ENCODE measurements at places on chromosomes 6 and 20.
A peak's percentile ranks its signal among the peaks of the same experiment; 100 is the strongest.

DNA sequence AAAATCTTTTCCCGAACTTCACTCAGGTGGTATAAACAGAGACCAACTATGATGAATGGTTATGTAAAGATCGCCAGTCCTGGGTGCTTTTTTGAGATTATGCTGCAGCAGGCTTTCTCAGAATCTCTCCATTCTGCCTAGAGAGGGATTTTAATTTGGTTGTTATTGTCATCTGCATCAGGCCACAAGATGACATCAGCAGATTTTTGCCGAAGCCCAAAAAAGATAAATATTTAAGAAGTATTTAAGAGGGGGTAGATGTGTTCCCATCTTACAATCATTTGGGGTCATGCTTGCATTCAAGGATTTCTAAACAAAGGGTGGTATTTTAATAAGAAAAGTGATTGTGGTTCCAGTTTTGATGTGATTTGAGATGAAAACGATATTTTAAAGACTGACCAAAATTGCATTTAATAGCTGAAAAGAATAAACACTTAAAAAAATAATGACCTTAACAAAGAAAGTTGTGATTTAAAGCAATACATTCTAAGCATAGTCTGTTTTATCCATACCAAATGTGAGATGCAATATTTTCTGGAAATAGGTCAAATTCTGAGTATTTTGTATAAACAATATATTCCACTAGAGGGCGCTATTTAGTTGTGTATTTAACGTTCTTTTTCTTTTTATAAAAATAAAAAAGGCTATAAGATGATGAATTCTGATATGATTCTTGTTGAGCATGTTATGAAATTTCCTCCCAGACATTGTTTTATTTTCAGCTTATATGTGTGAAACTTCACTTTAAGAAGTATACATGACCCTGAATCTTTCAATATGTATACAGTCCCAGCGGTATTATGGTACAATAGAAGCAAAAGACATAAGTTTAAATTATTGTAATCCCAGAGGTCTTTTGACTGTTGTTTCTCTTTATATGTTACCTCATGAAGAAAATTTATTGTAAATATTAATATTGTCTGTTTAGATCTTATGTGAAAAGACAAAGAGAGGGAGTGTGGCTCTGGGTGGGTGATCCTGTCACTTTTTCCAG is 51.0 kb upstream of the ZFP64 start:
- no peak for DNase-seq

DNA sequence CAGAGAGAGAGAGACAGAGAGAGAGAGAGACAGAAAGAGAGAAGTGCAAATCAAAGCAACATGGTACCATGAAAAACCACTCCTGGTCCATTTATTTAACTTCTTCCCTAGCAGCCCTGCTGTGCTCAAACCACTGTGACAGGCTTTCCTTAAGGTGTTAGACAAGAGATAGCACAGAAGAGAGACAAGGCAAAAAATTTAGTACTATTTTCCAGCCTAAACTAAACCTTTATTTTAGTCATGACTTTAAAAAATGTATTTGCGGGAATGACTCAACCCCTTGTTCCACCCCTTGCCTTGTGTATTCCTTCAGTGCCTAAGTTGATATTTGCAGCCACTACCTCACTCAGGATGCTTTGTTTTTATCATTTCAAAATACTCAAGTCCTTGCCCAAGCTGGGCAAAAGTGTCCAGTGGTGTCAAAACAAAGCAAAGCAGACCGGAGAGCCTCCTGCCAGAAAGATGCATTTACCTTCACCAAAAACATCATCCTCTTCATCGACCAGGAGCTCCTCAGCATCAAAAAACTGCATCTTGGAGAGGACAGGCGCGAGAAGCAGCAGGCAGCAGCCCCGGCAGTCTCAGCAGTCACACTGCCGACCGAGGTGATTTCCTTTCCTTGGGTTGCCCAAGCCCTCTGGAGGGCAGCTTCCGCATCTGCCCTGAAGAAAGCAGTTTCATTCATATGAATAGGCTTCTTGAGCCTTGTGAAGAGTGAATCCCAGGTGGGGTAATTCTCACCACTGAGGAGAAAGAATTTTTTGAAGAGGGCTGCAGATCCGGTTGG is at the start of gene RIPOR2:
RIPOR2 (minus strand) TSS at position 595 of the 787 bp plus-strand sequence; CDS start at position 533, 62 bp downstream.
- DNase-seq: no peak

GRCh38 chr6:11162262-11162661 is 50.7 kb upstream of the ERVFRD-1 start:
- no peak for DNase-seq

DNA sequence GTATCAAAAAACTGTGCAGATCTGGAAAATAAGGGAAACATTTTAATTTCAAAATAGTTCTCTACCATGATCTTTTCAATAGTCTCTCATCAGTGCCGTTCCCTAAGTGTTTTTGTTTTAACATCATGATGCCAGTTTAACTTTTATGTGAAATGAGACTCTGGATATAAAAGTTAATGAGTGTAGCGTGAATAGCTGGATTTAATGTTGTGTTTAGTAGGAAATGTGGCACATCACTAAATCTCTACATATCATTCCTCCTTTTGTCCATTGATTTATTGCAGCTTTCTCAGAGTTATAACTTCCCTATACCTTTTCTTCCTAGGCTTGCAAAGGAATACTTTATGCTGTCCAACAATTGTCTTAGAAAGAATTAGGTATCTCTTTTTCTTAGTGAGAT is 81.4 kb upstream of the SCGN start:
- DNase-seq: no peak

- DNase-seq: no peak
These were observed 277.1 kb downstream of the KHDC1L start for GRCh38 chr6:72948153-72948552.

- no peak for DNase-seq
These were observed 109.4 kb upstream of the KCNG1 start for GRCh38 chr20:51132279-51132678.

DNA sequence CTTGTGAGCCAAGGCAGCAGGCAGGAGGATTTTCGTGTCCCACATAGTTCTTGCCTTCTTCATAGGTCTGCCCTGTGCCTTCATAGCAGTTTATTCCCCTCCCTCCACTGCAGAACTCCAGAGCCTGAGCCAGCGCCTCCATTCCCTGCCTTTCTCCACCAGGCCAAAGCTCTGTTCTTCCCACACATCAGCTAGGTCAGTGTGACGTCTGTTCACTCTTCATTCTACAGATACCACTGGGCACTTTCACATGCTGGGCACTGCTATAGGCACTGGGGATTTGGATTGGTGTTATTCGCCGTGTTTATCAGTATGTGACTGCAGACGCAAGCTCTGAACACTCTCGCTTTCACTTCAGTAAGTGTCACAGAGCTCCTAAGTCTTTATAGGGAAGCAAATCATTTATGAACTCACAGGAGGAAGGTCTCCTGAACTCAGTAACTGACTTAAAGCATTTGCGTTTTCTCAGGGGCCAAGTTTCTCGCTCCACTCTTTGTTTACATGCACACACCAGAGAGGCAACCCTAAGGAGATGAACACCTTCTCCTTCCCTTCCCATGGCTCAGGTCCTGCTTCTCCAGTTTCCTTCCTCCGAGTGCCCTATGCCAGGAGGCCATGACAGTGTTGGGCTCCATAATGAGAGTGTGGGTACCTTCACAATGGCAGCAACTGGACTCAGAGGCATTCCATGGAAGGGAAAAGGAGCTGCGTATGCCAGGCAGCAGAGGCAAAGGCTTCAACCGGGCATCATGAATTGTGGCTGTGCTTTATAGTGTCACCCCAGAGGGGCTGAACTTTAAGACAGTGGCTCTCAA is 6.3 kb upstream of the APMAP start:
- DNase-seq: no peak

GRCh38 chr6:140779341-140779740 is 1353.4 kb upstream of the GJE1 start:
- DNase-seq: no peak

DNA sequence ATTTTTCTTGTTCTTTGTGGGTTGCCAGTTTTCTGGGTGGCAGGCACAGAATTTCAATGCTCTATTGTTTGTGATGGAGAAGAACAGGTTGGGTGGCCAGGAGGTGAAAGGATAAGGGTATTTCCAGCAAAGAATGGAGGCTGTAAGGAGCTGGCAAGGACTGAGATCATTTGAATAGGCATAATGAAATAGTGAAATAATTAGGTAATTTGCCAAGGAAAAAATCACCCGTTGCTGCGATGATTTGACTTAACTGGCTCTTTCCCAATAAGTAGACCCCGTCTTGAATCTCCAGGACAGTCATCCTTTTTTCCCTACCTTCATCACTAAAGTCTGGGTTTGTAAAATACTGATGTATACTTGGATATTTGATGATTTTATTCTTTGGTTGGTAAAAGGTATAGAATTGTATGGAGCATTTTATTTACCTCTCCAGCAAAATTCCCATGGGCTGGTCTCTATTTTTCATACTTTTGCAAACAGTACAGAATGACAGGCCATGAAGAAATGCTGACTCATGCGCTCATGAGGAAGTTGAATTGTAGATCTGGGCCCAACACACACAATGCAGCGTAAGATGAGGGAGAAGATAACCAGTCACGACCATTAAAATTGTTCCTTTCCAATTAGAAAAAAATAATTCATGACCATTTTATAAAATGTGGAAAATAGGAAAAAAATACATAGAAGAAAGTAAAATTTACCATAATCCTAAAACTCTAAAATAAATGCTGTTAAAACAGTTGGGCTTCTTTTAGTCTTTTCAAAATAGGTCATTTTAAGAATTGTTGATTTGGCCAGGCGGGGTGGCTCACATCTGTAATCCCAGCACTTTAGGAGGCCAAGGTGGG is 2.4 kb upstream of the GCNT2 start:
- no peak for DNase-seq

DNA sequence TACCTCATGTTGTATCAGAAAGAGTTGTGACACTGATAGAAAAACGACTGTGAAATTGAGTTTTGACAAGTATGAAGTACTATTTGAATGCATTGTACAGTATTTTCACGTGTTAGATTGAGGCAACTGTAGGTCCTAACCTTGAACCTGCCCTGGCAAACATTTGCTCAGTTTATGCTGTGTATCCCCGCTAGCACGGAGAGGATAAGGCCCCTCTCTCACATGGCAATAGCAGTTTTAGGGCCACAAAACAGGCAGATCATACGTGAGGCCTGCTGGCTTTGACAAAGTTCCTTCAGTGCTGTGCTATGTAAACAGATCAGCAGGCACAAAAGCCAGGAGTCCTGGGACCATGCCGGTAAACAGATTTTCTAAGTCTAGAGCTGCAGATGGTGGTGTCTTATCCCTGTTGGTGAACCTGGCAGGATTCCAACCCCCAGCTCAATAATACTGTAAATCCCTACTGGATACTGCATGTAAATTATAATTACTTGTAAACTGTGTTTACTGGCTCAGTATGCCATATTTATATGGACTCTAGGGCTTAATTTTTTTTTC is 23.8 kb upstream of the FAM217A start:
- DNase-seq: no peak

GRCh38 chr20:5844063-5844681 is 94.0 kb downstream of the SHLD1 start:
- DNase-seq: peak; percentile 84

GRCh38 chr6:162258647-162259046 is 468.9 kb downstream of the PRKN start:
- no peak for DNase-seq

GRCh38 chr20:21166801-21167200 is 40.9 kb downstream of the KIZ start:
- no peak for DNase-seq

DNA sequence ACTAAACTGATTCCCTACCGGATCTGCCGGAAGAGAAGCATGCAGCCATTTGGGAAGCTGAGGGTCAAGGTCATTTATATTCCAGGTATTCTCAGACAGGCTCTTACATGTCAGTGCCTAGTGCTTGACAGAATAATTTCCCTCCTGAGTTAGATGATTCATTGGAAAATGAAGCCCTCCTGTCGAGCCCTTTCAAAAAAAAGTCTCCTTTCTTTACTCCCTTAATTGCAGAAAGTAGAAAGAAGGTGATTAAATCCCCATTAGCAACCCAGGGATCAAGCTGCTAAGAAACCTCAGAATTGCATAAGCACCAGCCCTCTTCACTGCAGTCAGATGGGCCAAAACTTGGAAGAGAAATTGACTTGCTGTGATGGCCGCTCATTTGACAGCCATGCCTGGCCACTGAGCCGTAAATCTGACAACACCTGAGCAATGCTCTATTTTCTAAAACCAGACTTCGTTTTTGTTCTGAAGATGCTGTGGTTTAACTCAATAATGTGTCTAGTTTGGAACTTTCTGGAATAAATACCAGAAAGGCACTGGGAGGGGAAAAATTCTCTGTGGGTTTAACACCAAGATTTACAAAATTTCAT is 61.0 kb upstream of the ARMH2 start:
- no peak for DNase-seq

- no peak for DNase-seq
These were observed 49.6 kb upstream of the DSN1 start for GRCh38 chr20:36823121-36823520.

DNA sequence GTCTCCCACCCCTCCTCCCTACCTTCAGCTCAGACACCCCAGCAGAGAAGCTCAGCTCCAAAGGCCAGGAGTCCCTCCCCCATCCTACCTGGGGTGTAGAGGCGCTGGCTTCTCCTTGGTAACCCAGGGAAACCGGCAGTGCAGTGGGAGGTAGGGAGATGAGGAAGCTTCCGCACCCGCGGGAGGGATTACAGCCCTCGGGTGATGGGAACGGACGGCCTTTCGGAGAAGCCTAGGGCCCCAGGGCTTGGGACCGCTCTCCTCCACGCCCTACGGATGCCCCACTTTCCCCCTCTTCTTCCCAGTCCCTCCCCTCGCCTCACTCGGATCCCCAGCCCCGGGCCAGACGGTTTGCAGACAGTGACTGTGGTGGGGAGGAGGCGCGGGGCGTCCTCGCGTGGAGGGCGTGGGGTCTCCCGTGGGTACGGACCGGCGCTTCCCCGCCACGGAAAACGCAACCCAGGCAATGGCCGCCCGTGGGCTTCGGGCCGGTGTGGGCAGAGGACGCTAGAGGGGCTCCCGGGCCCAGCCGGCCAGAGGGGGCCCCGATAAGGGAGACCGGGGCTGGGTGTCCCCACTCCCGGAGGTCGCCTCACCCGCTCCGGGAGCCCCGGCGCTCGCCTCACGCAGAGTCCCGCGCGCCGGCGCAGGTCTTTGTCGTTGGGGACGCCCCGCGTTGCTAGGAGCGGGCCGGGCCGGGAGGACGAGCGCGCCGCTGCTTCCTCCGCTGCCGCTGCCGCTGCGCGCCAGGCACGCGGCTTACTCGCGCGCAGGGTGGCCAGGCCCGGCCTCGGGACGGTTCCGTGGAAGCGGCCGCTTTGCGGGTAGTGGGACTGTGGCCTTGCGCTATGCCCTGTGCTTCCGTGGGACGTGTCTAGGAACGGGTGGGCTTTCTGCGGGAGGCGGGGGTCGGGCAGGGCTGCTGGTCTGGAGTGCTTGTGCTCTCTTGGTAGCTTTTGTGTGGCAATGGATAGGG is 15.8 kb downstream of the AARS2 start:
- peak; percentile 16 for DNase-seq

DNA sequence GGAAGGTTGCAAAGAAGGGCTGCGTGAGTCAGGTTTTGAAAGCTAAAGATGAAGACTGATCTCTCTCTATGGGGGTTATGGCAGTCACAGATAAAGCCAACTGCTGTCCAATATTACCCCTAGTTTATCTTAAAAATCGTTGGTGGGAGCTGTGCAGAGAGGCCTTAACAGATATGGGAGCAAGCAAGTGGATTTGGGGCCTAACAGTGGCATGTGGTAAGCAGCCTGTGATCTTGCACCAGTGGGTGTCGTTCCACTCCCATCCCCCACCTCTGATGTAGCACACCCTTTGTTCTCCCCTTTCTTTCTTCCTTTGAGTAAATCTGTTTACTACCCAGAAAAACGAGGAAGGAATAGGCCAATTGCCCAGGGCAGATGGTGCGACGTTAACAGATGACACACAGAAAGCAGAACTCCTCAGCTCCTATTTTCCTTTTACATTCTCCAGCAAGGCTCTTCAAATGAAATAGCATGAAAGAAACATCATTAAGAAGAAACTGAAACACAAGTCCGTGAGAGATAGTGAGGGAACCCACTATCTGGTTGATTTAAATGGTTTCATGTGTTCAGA is 274.1 kb upstream of the CITED2 start:
- no peak for DNase-seq
